ENCODE measurements at places on chromosomes 1 and 21.

DNA sequence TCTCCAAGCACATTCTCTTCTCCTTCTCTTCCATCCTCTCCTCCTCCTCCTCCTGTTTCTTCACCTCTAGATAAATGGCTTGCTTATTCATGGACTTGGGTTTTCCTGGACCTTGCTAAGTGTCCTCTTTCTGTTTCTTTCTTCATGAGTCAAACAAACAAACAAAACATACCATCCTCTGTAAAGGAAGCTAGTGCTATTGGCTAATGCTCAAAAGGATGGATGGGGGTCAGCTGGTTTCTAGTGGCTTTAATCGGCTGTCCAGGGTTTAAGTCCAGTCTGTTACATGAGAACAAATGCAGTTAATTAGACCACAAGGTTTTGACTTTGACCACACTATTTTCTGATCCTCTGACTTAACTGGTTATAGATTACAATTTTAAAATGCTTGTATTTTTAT lies 83.8 kb upstream of the TSPAN2 start:
- DNase-seq = no peak

DNA sequence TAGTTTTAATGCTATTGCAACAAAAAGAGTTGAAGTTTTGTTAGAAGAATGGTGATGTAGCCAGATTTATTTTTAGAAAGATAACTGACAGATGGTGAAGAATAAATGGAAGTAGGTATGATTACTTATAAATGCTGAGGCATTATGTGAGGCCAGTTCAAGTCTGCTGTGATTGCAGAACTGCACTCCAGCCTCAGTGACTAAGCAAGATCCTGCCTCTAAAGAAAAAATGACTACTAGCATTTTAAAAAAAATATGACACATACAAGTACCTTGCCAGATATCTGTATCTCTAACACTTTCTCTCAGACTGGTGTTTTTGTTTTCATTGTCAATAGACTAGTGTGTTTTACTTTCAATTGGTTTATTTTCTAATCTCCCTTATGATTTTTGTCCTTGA lies 1242.4 kb upstream of the ADGRL4 start:
- DNase-seq = no peak

- no peak for DNase-seq
Observed at GRCh38 chr1:82606546-82606945, 805.8 kb downstream of the ADGRL2 start.

DNA sequence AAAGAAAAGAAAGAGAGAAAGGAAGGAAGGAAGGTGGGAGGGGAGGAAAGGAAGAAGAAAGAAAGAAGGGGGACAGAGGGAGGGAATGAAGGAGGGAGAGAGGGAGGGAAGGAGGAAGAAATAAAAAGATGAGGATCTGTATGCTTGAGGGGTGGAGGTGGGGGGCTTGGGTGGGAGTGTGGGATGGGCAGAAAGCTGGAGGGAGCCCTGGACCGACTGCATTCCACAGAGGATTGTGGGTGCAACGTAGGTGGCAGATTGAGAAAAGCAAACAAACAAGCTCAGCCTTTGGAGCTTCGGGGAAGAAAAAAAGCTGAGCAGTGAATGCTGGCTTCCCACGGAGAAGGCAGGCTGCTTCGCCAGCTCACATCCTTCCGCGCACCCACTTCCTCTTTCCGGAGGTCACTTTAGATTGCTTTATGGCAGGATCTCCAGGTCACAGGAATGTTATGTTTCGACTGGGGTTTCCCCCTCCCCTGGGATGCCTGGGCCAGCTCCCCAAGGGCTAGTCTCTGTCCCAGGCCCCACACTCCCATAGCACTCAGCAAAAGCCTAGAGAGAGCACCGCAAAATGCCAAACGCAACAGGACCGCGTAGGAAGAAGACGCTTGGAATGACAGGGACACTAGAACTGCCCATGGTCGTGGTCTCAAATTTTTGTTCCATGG lies 20.7 kb upstream of the LGALS8 start:
- peak; percentile 14 for DNase-seq

DNA sequence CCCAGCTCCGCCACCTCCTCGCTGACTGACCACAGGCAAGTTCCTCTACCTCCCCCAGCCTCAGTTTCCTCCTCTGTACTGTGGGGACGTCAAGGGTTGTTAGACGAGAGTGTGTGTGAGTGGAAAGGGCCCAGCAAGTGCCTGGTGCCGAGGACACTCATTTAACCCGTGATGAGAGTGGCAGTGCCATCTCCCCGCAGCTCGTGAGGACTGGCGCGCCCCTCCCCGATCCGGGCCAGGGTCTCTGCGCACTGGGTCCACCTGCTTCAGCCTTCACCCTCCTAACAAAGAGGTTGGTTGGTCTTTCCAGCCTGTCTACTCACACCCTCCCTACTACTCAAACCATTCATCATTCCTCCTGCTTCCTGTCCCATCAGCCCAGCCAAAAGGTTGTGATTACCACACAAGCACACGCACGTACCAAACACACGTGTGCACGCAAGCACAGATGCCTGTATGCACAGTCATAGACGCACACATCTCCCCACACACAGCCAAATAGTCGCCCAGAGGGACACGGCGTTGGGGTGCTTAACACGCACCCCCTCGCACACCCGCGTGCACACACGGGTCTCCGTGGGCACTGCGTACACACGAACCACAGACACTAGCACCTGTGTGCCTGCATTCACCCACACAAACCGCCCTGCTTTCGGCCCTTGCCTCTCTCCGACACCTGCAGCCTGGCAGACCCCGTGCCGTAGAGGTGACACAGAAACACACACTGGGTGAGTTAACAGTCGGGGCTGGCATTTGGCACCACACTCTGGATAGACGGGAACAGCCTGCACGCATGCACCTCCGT lies 39.3 kb downstream of the TAS1R2 start:
- no peak for DNase-seq

GRCh38 chr1:236830116-236830515 lies 35.0 kb downstream of the MTR start:
- no peak for DNase-seq

DNA sequence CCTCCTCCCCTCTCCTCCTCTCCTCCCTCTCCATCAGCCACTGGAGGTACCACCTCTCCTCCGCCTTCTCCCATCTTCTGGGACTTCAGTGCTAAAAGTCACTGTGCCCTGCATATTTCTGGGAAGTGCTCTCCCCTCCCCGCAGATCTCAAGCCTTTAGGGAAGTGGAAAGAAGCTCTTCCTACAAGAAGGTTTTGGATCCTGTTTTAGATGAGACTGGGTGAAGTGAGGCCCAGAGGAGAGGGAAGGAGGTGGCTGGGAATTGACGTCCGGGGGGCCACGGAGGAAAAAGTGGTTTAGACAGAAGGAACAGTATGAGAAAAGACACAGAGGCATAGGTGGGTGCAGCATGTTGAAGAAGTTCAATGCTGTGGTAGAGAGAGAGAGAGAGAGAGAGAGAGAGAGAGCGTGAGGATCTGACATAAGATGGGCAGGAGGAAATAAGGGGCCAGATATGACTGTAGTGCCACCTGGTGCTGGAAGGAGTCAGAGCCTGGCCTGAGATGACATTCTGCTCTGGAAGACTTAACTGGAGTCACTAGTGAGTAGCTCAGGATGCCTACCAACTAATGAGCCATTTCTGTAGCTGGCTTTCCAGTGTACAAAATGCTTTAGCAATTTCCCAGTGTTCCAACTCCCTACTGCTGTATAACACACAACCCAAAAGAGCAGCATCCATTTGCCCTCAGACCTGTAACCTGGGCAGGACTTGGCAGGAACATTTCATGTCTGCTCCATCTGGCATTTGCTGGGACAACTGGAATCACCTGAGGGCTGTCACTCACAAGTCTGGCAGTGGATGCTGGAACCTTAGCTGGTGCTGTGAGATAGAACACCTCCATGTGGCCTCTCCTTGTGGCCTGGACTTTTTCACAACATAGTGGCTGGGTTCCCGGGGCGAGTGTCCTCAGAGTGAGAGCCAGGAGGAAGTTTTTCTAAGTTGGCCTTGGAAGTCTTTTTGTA lies 16.6 kb upstream of the ZSCAN20 start:
- DNase-seq = peak; percentile 45

- DNase-seq = no peak
Observed at GRCh38 chr1:12147201-12147701, 19.5 kb upstream of the TNFRSF1B start.

DNA sequence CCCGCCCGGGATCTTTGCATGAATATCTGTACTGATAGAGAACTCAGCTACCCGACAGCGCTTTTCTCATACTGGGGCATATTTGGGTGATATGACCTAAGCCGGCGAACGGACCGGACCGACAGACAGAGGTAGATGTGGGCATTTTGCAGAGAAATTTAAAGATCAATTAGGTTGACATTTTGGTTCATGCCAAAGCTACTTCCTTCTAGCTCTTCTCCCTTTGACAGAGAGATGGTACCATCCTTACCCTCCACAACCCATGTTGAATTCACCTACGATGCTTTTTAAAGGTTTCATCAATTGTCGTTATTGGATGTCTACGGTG lies 459 bp downstream of the ARV1 start:
- no peak for DNase-seq

DNA sequence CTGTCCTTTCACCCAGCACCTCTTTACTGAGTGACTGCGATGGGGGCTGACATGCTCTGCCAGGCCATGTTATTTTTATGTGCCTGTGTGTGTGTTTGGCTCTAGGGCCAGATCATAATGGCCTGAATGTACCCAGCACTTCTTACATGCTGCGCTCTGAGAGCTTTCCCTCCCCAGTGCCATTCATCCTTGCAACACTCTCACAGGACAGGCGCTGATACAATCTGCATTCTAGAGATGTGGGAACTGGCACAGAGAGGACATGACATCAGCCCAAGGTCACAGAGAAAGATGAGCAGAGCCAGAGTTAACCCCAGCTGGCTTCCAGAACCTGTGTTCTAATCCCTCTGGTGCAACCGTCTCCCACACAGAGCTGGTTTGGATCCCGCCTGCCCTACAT lies 54.5 kb downstream of the ARHGEF10L start:
- no peak for DNase-seq

DNA sequence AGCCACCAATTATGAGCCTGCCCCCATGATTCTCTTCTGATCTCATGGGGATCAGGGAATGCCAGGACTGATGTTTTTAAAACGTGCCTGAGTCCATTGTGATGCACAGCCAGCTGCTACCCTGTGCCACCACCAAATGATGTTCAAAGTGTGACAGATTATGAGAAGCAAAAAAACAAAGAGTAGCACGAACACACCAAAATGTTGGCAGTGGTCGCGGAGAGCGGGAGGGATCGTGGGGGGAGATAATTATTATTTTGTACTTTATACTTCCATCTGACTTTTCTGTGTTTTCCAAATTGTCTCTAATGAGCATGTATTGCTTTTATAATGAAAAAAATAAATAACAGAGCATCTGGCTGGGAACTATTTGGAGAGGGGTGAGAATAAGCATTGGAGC lies 50.5 kb downstream of the EPHB2 start:
- DNase-seq = no peak

DNA sequence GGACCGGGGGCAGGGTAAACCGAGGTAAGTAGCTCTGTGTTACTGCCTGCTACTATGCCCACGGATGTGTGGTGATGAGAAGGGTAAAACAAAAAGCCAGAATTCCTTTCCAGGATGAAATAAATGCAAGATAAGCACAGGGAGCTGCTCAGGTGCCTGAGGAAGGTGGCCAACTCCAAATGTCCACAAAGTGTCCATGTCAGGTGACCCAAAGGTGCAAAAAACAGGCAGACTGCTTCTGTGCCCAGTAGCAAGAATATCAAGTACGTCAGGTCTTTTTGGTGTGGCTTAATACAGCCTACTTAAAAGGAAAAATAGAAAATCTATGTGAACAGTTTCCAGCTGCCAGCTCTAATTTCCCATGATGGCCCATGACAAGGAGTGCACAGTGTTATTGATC lies 279.3 kb downstream of the SETD4 start:
- DNase-seq = no peak

GRCh38 chr1:180092931-180093650 lies 61.6 kb upstream of the QSOX1 start:
- peak; percentile 25 for DNase-seq

- peak; percentile 15 for DNase-seq
Observed at GRCh38 chr21:39867198-39867650, at the start of gene PCP4. PCP4 (plus strand) TSS chr21:39867438; CDS start chr21:39867502, 64 bp downstream.

DNA sequence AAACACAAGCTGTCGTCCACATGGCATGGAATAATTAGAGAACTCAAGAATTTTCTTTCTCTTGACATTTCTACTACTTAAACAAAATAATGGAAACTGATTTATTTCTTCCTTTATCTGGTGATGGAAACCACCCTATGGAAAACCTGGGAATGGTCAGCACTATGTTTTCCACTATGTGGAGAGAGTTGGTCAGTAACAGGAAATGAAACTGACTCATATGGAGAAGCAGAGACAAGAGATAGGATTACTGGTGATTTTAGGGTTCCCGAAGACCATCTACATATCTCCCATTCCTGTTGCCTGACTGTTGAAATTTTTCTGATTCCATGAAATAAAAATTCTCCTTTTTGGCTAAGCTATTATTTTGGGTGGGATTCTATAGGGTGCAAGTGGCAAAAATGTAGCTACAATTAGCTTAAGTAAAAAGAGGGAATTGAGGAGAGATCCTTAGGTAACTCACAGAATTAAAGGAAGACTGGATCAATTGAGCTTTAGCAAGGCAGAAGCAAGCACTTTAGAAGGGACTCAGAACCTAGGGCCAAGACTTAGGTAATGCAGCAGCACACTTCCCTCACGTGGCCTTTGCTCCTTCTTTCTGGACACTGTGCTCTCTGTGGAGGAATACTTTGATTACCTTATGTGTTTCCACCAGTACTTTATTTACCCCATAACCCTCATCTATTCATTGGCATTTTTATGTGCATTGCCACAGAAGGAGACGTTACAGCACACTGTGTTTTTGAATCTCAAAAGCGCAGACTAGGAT lies 89.6 kb downstream of the LEPR start:
- DNase-seq = no peak

- no peak for DNase-seq
Observed at GRCh38 chr1:174003867-174004266, 18.3 kb downstream of the RC3H1 start.

DNA sequence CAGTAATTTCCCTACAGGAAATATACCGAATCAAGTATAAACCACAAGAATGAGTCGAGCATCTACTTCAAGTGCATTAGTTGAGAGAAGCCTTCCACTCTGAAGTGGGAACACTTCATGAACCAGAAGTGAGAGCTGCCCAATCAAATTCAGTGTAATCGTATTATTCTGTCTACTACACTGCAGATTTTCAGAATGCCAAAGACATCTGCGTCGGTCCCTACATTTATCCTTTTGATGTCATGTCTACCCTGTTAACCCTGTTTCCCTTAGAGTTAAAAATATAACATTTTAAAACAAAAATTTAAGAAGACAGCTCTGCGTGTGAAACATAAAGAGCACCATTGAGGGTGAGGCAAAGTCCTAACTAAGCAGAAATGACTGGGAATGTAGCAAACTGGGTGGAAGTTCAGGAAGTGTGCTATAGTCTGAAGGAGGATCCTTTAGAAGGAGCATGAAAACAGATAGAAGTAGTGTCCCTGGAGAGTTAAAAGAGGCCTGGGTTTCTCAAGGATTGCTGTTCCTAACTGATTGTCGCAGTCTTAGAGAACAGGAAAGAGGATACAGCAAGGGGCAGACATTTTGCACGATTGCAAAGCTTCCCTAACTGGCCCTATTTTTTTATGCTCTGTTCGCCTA lies 291.2 kb downstream of the PTPRC start:
- DNase-seq = peak; percentile 24

GRCh38 chr1:154174654-154175053 lies 17.2 kb downstream of the TPM3 start:
- DNase-seq = no peak

All from erythroblast (primary cell).